ENCODE measurements at places on chromosomes 1 and 21.

GRCh38 chr1:231596337-231596791 is 30.2 kb upstream of the DISC1 start:
- DNase-seq, result no peak

GRCh38 chr1:108107658-108108057 is 92.5 kb downstream of the SLC25A24 start:
- DNase-seq, result no peak

- DNase-seq, result no peak
These were observed 61.1 kb upstream of the DMRTB1 start for GRCh38 chr1:53398091-53398490.

- DNase-seq, result no peak
These were observed 16.4 kb downstream of the RSPH1 start for GRCh38 chr21:42479582-42479981.

DNA sequence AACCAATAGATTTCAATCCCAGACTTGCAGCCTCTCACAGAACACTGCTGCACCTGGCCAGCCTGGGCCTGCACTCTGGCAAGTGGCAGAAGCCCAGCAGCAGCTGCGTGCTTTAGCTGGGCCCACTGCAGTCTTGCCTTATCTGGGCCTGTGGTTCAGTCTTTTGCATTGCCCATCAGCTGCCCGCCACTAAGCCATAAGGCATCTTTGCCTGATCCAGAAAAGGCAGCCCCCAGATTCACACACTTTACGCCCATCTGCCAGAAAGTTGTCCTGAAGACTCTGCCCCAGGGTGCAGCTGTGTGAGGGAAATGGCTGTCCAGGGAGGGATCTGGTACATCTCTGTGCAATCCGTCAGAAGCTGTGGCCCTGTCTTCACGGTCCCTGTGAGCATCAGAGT is 217.0 kb downstream of the DNAH14 start:
- DNase-seq, result no peak

DNA sequence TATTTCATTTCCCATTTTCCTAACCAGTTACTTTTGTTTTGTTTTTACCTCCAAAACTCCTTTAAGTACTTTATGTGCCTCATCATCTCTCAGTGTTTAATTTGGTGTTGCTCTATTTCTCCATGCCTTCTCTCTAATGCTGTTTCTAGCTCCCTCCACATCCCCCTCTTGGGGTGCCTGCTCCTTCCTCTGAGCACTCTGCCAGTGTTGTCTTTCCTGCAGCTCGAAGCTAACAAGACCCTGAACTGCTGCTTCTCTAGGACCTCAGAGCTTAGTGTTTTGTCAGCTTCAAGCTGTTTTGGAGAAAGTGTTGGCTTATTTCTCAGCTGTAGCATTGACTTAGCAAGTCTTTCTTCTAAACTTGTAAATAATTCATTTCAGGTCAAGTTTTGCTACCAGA is 290.6 kb downstream of the DPYD start:
- DNase-seq, result no peak

GRCh38 chr1:69585666-69586065 is 17.9 kb downstream of the LRRC7 start:
- DNase-seq, result no peak

DNA sequence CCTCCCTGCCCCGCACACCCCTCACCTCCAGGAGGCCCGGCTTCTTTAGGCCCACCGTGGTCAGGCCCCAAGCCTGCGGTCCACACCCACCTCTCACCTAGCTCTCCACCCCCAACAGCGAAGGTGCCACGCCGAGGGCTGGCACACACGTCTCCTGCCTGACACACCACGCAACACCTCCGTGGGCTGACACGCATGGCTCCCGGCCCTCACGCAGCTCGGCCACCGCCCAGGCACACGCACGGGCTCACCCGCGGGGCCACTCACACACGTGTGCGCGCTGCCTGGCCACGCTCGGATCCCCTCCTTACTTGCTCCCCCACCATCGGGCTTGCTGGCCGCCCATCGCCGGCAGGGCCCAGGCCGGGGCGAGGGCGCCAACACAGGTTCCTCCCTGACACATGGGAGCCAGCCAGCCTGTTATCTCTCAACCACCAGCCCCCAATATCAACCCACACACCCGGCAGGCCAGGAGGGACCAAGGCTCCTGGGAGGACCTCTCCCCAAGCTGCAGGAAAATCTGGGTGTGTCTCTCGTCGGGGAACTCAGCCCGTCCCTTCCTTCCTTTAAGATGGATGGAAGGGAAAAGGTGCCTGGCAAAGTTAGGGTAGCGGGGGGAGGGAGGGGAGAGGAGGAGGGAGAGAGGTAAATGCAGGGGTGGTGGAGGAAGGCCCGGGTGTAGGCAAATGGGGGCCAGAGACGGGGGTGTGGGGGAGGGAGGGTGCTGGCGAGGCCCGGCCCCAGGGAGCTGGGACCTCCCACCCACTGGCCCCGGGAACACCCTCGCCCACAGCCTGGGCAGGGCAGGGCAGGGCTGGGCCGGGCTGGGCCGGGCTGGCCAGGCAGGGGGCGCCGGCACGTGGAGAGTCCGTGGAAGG is 546 bp downstream of the ELOVL1 start:
- no peak for DNase-seq

DNA sequence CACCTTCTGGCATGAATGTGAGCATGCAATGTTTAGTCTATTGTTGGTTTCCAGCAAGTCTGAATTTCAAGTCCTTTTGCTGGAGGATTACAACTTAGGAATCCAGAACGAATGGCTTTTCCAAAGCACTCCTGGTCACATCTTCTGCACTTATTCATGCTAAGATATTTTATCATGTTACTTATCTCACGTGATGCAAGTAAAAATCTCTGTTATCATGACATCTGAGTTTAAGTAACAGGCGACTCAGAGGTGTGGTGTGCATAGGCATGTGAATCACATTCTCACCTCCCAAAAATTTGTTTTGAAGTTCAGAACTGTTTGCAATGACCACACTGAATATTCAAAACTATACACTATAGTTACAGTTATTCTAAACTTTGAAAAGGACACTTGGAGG is 204.8 kb upstream of the FGGY start:
- no peak for DNase-seq

GRCh38 chr1:223486366-223486765 is 93.2 kb downstream of the CCDC185 start:
- no peak for DNase-seq

- DNase-seq, result no peak
These were observed 221.5 kb downstream of the RERE start for GRCh38 chr1:8595941-8596340.

- no peak for DNase-seq
These were observed 281.2 kb downstream of the AKT3 start for GRCh38 chr1:243568793-243569192.

DNA sequence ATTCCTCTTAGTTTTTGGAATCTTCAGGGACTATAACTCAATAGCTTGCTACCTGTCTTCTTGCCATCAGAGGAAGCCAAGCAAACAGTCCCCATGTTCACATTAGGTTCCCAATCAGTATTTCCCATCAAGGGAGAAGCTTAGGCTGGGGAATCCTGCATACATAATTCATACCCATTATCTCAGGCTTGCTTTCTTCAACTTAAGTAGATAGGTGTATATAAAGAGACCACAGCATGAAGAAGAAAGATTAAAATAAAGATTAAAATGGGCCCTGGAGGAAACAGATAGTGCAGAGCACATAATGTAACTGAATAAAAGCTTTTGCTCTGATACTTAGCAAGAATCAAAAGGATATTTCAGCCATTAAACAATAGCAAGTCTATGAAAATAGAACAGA is 29.0 kb upstream of the KCNK1 start:
- DNase-seq, result no peak

GRCh38 chr1:93708734-93709481 is 27.3 kb upstream of the BCAR3 start:
- no peak for DNase-seq

DNA sequence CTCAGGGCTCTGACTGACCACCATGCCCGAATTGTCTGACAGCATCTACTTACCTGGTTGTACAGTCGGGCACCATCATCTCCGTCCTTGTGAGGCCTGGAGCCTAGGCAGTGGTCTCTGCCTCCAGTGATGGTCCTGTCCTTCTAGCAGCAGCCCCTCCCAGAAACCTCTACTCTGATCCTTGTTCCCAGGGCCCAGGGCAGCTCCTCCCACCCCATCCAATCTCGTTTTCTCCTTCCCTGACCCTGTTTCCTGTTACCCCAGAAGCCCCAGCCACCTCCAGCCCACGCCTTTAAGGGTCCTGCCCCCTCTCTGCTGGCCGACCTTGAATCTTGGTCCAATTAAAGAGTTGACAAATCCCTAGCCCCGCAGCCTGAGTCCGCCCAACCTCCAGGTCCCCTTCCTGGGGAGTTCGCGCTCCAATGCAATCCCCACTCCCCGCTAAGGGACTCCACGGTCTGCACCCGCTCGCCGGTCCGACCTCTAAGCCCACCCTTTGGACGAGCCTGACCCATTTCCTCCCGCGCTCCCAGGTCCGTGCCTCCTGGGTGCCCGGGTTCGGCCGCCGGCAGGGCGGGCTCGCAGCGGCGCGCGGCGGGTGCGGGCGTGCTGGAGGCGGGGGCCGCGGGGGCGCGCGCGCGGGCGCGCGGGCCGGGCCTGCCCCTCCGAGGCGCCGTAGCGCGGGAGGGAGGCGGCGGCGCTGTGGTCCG is at the start of gene B4GALT2:
Gene B4GALT2, plus strand, starts transcription at position 660 of the 710 bp plus-strand sequence. CDS start 1,951 bp downstream, outside the sequence.
- no peak for DNase-seq

DNA sequence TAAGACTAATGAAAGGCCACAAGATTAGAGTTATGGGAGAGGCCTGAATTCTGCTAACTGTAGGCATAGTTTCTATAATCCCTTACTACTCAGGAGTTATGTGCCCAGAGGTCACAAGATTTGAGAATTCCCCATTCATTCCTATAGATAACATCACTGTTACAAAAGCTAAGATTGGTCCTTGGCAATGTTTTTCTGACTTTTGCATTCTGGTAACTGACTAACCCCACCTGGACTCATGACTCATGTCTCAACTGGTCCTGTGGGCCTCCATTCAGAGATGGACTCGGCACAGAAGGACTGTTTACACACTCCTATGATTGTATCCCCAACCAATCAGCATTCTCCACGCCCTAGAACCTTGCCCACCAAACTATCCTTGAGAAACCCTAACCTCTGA is 249.0 kb upstream of the ZP4 start:
- no peak for DNase-seq

DNA sequence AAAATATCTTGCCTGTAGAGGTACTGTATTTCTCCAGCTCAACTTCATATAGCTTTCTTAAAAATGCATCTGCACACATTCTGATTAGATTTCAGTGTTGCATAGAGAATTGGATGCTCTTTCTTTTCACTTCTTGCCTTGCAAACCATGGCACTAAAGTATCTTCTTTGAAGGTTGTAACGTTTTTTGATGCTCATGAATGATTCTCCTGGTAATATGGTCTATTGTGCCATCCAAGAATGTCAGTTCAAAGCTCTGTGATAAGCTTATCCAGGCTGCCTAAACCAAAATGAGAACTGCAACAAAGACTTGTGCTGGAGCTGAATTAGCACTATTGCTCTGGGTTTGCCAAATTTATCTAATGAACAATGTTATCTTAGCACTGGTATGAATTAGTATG is 1.9 kb downstream of the SGIP1 start:
- no peak for DNase-seq

DNA sequence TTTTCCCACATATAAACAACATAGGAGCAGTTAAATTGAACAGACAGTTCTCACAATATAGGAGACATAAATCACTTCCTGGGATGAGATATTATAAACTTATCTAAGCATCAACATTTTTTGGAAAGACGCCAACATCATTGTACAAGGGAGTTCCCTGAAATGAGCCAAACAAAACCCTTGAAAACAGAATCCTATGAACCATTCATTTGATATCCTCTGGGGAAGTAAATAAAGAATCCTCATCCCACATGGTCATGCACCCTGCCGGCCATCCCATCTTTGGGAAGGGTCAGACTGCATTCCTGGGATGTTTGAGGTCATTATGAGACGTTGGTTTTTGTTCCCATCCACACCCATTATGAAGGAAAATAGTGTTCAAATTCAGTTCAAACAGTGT is 111.8 kb upstream of the USP25 start:
- DNase-seq, result no peak

- no peak for DNase-seq
These were observed 660.6 kb upstream of the B3GALT2 start for GRCh38 chr1:193846876-193847604.

GRCh38 chr1:109885589-109885988 is 25.1 kb upstream of the CSF1 start:
- no peak for DNase-seq

- DNase-seq, result no peak
These were observed 141.7 kb upstream of the SOD1 start for GRCh38 chr21:31517664-31518414.

- no peak for DNase-seq
These were observed 55.1 kb downstream of the PLPP3 start for GRCh38 chr1:56524263-56524662.

DNA sequence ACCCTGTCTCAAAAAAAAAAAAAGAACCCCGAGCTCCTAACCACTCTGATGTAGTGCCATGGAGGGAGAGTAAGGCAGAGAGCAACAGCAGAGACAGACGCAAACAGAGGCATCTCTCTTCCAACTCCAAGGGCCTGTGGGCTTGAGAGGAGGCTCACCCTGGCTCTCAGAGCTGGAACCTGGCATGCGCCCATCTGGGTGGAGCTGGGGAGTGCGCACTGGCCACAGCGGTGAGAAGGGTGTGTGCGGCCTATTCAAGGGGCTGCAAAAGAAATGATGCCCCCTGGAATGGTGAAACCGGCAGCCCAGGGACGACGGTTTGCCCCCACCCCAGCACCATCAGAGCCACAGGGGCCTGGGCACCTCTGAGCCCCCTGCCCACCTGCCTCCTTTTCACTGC is 17.6 kb downstream of the COL8A2 start:
- no peak for DNase-seq

GRCh38 chr1:70768216-70768615 is 279.4 kb downstream of the PTGER3 start:
- no peak for DNase-seq

DNA sequence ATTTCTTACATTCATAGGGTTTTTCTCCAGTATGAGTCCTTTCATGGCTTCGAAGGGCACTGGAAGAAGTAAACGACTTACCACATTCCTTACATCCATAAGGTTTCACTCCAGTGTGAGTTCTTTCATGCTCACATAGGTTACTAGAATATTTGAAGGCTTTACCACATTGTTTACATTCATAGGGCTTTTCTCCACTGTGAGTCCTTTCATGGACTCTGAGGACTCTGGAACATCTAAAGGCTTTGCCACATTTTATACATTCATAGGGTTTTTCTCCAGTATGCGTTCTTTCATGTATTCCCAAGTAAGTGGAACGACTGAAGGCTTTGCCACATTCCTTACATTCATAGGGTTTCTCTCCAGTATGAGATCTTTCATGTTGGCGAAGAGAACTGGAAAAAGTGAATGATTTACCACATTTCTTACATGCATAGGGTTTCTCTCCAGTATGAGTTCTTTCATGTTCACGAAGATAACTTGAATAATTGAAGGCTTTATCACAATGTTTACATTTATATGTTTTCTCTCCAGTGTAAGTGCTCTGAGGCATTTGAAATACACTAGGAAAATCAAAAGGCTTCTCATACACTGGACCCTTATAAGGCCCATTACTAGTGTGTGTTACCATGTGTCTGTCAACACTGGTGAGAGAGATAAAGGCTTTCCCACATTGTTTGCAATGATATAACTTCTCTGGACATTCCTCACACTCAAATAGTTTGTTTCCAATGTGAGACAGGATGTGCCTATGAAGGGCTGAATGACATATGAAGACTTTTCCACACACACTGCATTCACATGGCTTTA is 29.9 kb upstream of the ZNF695 start:
- DNase-seq, result no peak

- no peak for DNase-seq
These were observed 183.7 kb upstream of the ZC3H12A start for GRCh38 chr1:37290718-37291117.
